AG10803 (cell line): ENCODE measurements at places on chromosomes 16 and 17.

GRCh38 chr16:83652943-83653342 lies 154.8 kb upstream of the HSBP1 start:
- DNase-seq: peak; percentile 55

DNA sequence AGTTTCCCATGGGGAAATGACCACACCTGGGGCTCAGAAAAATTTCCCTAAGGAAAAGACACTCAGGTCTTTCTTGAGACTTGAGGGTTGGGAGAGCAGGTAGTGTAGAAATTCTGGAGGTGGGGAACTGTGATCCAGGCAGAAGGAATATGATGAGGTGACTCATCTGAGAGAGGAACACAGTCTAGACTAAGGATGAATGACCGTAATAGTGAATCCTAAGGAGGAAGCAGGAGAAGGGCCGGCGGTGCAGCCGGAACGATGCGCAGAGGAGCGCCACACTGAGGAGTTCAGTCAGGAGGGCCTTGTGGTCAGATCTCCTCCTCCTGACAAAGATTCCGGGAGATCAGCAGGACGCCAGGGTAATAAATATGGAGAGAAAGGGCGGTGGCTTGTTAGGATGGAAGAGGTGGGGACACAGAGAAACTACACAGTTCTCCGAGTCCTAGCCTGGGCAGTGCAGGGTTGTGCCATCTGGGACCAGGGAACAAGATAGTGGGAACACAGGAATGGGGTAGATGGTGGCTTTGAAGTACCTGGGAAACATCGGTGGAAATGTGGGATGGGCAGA lies 135.6 kb downstream of the PARN start:
- DNase-seq: no peak

GRCh38 chr16:50977138-50977537 lies 173.9 kb downstream of the SALL1 start:
- no peak for DNase-seq

GRCh38 chr16:65410801-65411200 lies 288.9 kb upstream of the CDH11 start:
- DNase-seq: peak; percentile 12

DNA sequence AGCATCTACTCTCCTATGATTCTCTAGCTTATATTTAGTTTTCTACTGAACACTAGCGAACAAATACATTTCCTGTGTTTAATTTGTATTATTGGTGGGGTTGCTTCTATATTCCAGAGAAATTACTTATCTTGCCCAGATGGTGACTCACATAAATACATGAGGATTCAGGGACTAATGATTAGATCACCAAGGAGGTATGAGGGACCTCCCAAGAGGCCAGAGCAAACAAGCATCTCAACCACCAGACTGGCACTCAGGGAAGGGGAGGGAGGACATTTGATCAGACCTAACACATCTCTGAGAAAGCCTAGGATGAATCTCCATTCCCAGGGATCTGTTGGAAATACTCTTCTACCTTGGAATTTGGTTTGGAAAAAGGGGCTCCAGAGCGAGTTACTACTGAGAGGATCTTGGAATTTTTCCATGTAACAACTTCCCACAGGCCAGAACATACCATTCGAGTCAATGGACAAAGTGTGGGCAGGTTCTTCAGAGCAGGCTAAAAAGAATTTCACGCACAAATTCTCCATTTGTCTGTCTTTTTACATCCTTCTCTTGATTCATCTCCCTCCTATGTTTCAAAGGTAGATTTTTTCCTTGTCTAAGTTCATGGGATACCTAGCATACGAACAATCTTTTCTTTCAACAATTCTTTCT lies 262.6 kb upstream of the MYOCD start:
- peak; percentile 54 for DNase-seq

GRCh38 chr17:60356940-60357339 lies 35.0 kb downstream of the USP32 start:
- peak; percentile 39 for DNase-seq

DNA sequence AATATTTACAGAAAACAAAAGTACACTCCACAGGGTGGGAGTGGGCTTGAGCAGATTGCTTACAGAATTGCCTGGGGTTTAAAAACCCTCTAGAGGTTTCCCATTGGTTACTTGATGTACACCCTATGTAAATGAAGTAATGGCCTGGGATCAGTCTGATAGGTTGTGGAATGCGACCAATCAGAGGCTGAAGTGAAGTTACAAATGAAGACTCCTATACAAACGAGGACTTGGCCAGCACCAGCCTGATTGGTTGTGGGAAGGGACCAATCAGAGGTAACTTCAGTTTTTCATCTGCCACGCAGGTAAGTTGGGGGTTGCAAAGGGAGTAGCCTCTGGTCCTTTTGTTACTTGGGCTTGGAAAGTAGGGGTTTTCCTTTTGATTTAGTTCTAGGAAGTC lies 8.8 kb downstream of the EEF2K start:
- no peak for DNase-seq
